ENCODE measurements at places on chromosomes 6 and 20.

GRCh38 chr20:53510262-53510661, 83.4 kb downstream of the ZNF217 start:
- DNase-seq = no peak

DNA sequence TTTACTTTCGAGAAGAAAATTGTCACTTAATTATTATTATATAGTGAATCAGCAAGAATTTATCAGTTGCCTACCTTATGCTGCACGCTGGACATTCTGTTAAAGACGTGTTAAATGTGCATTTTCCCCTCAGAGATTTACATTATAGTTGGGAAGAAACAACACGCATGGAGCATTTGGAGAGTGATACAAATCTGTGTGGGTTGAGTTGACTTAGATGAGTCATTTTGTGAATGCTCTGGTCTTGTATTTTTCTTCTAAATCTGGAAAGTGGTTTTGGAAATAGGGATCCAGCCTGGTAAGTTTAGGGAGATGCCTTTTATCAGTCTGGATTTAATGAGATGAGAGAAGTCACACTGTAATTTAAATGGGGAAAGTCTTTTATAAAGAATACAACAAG, 24.0 kb upstream of the SMIM26 start:
- DNase-seq = no peak

DNA sequence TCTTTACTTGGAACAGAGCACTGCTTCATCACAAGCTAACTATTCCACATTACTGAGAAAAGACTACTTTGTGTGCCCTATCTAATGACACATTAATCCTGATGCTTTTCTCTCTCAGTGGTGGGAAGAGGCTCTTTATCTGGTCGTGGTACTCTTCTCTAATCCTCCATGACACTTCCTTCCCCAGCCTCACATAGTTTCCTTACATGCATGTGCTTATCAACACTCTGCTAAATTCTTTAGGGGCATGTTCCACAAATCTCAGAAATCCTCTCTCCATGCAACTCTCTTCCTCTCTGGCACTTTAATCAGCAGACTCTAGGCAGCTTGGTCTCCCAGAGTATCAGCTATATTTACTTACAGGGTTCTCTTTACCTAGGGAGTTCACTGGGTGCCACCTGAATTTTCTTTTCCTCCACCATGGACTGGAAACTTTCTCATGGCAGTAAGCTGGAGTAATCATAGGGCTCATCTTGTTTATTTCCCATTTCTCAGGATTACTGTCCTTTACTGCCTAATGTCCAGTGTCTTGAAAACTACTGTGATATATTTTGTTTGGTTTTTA, 27.0 kb upstream of the SLC22A2 start:
- DNase-seq = no peak

GRCh38 chr6:165486183-165487137, 176.6 kb downstream of the PDE10A start:
- DNase-seq = no peak

- no peak for DNase-seq
Observed at GRCh38 chr6:23414051-23414445, 712.0 kb upstream of the NRSN1 start.

DNA sequence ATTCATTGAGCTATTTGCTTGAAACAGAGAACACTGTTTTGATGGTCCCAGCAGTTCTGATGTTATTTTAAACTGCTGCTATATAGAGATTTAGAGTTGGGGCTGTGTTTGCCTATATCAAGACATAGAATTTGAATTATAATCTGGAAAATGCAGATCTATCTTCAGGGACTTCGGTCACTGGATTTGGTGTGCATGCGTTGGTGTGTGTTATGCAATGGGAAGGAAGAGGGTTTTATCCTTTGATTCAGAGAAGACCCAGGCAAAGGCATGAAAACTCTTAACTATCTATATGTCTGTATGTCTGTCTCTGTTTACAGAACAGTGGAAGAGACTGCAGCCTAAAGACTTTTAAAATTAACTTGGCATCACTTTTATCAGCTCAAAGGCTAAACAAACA, 2.0 kb downstream of the ADGRB3 start:
- DNase-seq = no peak

DNA sequence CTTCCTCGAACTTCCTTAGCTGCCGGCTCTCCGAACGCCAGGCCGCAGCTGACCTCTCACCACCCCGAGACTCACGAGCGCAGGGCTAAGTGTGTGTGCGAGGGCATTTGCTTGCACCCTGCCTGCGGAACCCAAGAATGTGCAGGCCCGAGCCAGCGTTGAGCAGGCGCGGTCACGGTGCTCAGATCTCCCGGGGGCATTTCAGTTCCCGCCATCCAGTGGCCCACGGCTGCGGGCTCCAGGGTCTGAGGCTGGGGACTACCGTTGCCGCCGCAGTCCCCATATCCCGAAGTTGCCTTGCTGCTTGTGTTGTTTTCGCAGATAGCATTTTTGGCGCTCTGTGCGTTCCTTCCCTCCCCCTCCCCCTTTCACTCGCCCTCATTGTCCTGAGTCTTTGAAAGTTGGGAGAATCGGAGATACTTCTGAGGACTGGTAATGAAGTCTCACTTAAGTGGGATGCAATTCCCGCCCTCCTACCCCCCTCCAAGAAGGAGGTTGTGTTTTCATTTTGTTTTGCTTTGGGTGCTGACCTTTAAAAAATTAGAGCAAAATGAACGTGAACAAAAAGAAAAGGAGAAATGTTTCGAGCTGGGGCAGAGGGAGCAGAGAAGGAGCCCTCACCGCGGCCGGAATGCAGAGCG, 1.7 kb downstream of the NR2E1 start:
- DNase-seq = no peak

DNA sequence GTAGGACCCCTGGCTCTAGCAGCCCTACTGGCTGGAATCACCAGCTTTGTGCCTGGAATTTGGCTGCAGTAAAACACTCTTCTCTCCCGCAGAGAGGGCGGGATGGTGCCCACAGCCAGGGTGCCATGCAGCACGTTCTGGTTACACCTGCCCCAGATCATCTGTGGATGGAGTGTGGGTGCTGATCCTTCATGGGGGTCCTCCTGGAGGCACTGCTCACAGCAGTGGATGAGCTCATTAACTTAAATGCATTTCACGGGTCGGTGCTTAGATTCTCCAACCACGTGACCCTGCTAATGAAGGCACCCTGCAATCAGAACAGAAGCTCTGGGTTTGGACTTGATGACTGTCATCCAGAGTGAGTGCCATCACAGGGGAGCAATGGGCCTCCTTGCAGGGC, 138.6 kb upstream of the AFDN start:
- DNase-seq = no peak

DNA sequence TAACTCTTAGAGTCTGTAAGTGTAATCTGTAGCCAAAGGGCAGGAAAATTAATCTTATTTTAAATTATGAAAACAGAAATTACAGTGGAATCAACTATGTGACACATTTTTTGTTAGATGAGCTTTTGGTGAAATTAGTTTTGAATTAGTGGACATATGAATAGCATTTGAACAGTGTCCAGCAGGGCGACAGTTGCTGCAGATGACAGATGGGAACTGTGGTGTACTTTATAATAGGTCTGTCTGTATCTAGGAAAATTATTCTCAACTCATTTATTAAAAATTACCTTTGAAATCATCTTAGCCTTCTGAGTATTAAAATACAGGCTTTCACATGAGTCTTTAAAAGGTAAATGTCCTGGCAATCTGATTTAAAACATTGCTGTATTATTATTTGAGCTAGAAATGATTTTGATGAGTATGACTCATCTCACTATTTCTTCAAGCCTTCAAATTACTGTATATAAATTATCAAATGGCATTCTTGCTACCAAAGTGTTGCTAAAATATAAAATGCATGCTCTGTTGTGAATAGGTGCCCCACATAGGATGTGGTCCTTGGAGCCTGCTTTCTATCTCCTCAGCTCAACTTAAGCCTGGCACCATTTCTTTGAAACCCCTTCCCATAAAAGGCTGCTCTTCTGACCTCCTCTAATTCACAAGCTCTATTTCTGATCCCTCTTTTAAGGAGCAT, 150.4 kb downstream of the C6orf58 start:
- no peak for DNase-seq

DNA sequence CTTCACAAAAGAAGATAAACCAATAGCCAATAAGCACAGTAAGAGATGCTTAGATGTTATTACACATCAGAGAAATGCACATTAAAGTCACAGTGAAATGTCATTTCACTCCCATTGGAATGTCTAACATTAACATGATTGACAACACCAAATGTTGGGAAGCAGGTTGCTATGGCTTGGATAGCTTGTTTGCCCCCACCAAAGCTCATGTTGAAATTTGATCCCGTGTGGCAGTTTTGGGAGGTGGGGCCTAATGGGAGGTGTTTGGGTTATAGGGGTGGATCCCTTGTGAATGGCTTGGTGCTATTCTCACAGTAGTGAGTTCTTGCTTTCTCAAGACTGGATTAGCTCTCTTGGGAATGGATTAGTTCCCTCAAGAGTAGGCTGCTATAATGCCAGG, 44.8 kb downstream of the MRAP2 start:
- no peak for DNase-seq

DNA sequence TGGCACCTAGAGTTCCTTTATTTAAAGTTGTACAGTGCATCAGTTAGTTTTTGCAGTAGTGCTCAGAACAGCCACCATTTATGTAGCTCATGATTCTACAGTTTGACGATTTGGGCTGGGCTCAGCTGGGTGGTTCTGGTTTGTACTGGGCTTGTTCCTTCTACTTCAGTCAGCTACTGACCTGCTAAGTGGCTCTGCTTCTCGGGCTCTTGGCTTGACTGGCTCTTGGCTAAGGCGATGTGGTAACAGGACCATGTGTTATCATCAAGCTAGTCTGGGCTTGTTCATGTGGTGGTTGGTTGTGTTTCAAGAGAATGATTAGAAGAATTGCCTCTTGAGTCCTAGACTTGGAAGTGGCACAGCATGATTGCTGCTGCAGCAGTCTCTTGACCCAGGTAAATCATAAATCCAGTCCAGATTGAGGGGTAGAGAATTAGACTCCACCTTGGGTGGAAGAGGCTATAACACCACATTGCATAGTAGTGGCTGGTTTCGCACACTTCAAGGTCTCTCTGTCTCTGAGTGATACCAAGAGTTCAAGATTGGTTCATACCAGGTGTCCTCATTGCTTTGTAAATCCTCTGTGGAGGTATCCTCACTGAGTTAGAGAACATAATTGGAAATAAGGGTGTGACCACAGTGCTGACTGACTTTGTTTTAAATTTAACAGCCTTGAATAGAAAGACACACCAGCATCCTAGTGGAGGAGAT, 253.0 kb downstream of the ARID1B start:
- DNase-seq = no peak

DNA sequence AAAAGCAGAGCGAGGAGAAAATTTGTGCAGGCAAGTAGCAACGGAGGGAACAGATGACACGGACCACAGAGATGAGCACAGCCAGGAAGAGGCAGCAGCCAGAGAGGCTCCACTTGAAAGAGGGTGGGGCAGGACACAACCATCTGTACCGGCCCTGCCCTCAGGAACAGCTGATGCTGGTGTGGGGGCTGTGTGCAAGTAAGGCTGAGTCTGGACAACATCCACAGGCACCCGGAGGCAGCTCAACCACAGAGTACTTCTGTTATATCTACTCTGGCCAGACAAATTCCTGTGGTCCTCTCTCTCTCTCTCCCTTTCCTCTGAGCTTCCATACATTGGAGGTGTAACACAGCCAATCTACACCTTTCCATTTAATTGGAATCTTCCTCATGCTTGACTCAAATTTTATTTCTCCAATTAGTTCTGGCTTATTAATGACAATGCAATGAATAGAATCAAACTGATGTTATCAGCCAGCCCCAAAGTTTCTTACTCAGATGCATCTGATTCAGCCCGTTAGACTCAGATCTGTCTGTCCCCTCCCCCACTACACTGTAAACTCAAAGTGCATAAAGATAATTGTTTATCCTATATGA, 24.9 kb downstream of the KIF13A start:
- no peak for DNase-seq

DNA sequence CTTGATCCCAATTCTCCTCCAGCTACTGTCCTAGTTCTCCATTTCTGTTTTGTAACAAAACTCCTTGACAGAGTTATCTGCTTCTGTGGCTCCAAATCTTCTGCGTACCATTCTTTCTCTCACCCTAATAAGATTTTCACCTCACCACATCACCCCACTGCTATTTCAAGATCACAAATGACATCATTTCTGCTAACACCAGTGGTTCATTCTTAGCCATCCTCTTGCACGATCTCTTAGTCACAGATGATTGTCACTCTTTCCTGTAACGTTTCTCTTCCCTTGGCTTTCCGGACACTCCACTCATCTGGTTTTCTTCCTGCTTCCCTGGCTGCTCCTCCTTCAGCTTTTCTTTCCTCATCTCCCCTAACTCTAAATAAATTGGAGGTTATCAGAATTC, 56.8 kb upstream of the FABP7 start:
- DNase-seq = no peak

- no peak for DNase-seq
Observed at GRCh38 chr6:48027704-48028435, 83.1 kb downstream of the PTCHD4 start.

DNA sequence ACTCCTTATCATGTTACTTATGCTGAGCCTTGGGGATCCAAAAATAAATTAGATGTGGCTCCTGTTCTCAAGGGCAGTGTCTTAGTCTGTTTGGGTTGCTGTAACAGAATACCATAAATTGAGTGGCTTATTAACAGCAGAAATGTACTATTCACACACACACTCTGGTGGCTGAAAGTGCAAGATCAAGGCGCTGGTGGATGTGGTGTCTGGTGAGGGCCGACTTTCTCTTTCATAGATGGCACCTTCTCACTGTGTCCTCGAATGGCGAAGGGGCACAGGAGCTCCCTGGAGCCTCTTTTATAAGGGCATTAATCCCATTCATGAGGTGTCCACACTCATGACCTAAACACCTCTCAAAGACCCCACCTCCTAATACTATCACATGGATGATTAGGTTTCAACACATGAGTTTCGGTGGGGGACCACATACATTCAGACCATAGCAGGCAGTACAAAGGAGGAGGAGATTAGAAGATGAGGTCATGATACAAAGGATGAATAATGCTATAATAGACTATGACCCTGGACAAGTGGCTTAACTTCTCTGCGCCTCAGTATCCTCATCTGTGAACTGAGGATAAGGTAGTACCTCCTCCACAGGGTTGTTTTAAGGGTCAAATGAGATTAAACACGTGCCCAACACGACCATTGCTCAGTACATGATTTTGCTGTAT, 34.1 kb downstream of the RPP40 start:
- no peak for DNase-seq

GRCh38 chr20:5491455-5491854, 174.7 kb upstream of the PROKR2 start:
- no peak for DNase-seq

GRCh38 chr6:133333852-133334251, 92.7 kb downstream of the EYA4 start:
- no peak for DNase-seq

DNA sequence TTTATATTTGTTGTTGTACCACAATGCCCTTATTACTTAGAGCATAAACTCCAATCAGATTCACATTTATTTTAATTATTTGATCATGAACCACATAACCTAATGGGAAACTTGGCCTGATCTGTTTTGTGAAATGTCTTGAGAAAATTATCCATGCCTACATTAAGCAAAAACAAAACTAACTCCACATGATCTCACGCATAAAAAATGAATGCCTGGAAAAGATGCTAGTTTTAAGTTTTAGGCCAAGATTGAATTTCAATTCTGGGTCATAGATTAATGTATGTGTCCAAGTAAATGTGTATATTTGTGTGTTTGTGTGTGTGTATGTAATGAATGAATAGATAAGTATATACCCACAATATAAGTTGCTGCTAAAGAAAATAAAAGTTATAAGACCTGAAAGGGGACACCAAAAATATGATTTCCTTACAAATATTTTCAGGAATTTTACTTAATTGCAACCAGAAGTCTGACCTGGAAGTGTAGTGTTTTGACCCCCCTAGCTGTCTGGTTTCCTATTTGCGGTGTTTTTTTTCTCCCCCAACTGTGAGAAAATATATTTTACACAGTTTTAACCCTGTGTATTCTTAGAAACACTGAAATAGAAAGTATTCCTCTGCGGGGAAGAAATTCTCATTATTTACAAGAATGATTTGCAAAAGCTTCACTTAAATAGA, 97.2 kb downstream of the JAG1 start:
- DNase-seq = no peak

All from NCI-H2081 treated with DMSO at 0.1 percent for 48 hours (cell line).